H9 (cell line): ENCODE measurements at places on chromosomes 13 and 19. TPM values are rescaled to one million over a fixed set of nuclear protein-coding genes. Genes with fewer than 3 reads are reported as not detected.
A peak's percentile ranks its signal among the peaks of the same experiment; 100 is the strongest.

POU2F2 gene
- 2.8 and 2.9 TPM in 2 replicates for total RNA-seq

ZNF578 gene
- total RNA-seq: 5.1 and 5.3 TPM in 2 replicates

EBPL gene
- 65.9 and 70.1 TPM in 2 replicates for total RNA-seq

CYP2S1 gene
- 159 and 175 TPM in 2 replicates for total RNA-seq

RASL11A gene
- total RNA-seq: 2.0 and 2.7 TPM in 2 replicates

FAAP24 gene
- total RNA-seq: 6.0 and 7.2 TPM in 2 replicates

SLC46A3 gene
- 0.22 and 0.26 TPM in 2 replicates for total RNA-seq

MAST1 gene
- total RNA-seq: 11.8 and 15.1 TPM in 2 replicates

KLK2 gene
- total RNA-seq: not detected in 2 replicates

ELL gene
- 15.5 and 17.0 TPM in 2 replicates for total RNA-seq

VSTM1 gene
- total RNA-seq: 0.48 TPM in 1 of 2 replicates, not detected in the other

IL17D gene
- total RNA-seq: 1.2 and 1.6 TPM in 2 replicates

DNA sequence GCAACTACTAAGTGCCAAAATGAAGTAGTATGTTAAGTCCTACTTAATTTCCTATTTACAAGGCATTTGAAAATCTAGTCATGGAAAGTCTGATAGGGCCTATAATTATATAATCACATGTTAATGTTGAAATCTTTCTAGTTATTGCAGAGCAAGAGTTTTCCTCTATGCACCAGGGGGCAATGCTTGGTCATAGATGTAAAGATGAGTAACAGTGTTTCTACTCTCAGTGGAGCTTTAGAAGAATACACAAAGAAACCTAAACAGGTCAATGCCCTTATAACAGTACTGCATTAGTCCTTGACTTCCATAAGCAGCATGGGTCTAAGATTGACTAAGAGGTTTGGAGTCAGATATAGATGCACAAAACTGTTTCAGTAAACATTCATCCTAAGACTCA lies 218.7 kb downstream of the KCTD12 start:
- no peaks in the 10 kb centered on the region for H3K4me1 ChIP-seq
- H3K36me3 ChIP-seq: no peaks in the 10 kb centered on the region
- no peaks in the 10 kb centered on the region for H3K27me3 ChIP-seq
- no peak overlapping the region for H3K27ac ChIP-seq
- DNase-seq: no peak

- peak overlapping the region; percentile 91 for H3K4me3 ChIP-seq
- DNase-seq: no peak
Observed at GRCh38 chr13:49246850-49247642, 679 bp upstream of the CDADC1 start.

- peaks cover 5% of the 10 kb centered on the region; the same call in 2 of the 3 replicates for H3K36me3 ChIP-seq
- no peak overlapping the region for H3K27ac ChIP-seq
- H3K27me3 ChIP-seq: peaks cover 1% of the 10 kb centered on the region; the same call in 1 of the 2 replicates
- H3K4me3 ChIP-seq: peak overlapping the region; percentile 75
- no peaks in the 10 kb centered on the region; the same call in 1 of the 2 replicates for H3K4me1 ChIP-seq
- DNase-seq: peak; percentile 98
Observed at GRCh38 chr19:7870571-7871436, 3.4 kb downstream of the PRR36 start.

- no peaks in the 10 kb centered on the region for H3K36me3 ChIP-seq
- H3K4me1 ChIP-seq: no peaks in the 10 kb centered on the region
- DNase-seq: no peak
- no peak overlapping the region for H3K27ac ChIP-seq
- no peaks in the 10 kb centered on the region for H3K27me3 ChIP-seq
Observed at GRCh38 chr13:73464758-73465616, 406.2 kb downstream of the KLF5 start.

GRCh38 chr19:5996623-5997320 lies 18.8 kb upstream of the RANBP3 start:
- peaks cover 9% of the 10 kb centered on the region for H3K36me3 ChIP-seq
- no peak overlapping the region for H3K4me3 ChIP-seq
- H3K4me1 ChIP-seq: no peaks in the 10 kb centered on the region
- no peaks in the 10 kb centered on the region for H3K27me3 ChIP-seq

GRCh38 chr13:31121379-31122140 lies 40.1 kb downstream of the HSPH1 start:
- H3K4me1 ChIP-seq: no peaks in the 10 kb centered on the region; the same call in 1 of the 2 replicates
- H3K36me3 ChIP-seq: peaks cover 2% of the 10 kb centered on the region; the same call in 2 of the 3 replicates
- DNase-seq: no peak
- no peak overlapping the region for H3K27ac ChIP-seq
- H3K27me3 ChIP-seq: no peaks in the 10 kb centered on the region
- no peak overlapping the region for H3K4me3 ChIP-seq

GRCh38 chr13:110874508-110874960 lies 40.3 kb downstream of the ANKRD10 start:
- no peak overlapping the region for H3K27ac ChIP-seq
- peaks cover 3% of the 10 kb centered on the region; the same call in 1 of the 2 replicates for H3K4me1 ChIP-seq
- peak; percentile 88 for DNase-seq
- H3K27me3 ChIP-seq: no peaks in the 10 kb centered on the region
- H3K4me3 ChIP-seq: peak overlapping the region; percentile 71; the same call in 2 of the 3 replicates
- no peaks in the 10 kb centered on the region; the same call in 1 of the 2 replicates for H3K36me3 ChIP-seq

- no peak overlapping the region for H3K27ac ChIP-seq
- no peak overlapping the region for H3K4me3 ChIP-seq
- DNase-seq: no peak
Observed at GRCh38 chr13:42753697-42754096, 27.7 kb upstream of the FAM216B start.

DNA sequence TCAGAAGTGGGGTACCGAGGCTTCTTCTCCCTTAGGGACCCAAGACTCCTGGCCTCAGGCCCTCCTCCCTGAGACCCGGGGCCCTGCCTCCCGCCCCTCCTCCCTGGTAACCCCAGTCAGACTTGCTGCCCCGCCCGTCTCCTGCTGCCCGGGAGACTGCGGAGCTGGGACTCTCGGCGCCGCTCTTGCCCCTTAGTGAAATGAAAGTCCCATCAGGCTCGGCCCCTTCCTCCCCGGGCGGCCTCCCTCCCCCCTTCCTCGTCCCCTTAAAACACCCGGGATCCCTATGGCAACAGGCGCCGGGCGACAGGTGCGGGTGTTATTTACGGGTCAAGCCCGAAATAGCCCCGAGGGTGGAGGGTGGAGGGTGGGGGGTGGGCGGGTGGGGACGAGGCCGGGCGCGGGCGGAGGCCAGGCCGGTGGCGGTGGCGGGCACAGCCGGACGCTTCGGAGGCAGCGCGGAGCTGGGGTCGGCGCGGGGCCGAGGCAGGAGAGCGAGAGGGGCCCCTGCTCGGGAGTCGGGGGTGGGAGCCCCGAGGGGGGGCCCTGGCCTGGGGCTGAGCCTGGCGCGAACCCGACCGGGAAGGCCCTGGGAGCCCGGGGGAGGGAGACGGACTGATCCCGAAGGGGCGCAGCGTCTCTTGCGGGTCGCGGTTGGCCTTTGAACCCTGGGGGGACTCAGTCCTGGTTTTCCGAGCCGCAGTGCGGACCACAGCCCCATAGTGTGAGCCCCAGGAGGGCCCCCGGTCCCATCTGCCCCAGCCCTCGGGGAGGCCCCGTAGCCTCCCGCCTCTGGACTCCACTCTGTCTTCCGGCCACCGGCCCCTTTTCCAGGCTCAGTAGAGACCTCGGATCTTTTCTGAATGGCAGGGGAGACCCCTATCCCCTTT lies at the start of gene CACNG6:
Gene CACNG6 (plus strand): TSS at position 414 of the 890 bp plus-strand sequence. CDS start 1,241 bp downstream, outside the sequence.
- no peaks in the 10 kb centered on the region for H3K4me1 ChIP-seq
- H3K4me3 ChIP-seq: peak within 1 kb of the TSS; percentile 64
- H3K36me3 ChIP-seq: no peaks in the 10 kb centered on the region; the same call in 2 of the 3 replicates
- no peak within 1 kb of the TSS for H3K27ac ChIP-seq
- peak; percentile 74 for DNase-seq
- no peaks in the 10 kb centered on the region; the same call in 1 of the 2 replicates for H3K27me3 ChIP-seq

DNA sequence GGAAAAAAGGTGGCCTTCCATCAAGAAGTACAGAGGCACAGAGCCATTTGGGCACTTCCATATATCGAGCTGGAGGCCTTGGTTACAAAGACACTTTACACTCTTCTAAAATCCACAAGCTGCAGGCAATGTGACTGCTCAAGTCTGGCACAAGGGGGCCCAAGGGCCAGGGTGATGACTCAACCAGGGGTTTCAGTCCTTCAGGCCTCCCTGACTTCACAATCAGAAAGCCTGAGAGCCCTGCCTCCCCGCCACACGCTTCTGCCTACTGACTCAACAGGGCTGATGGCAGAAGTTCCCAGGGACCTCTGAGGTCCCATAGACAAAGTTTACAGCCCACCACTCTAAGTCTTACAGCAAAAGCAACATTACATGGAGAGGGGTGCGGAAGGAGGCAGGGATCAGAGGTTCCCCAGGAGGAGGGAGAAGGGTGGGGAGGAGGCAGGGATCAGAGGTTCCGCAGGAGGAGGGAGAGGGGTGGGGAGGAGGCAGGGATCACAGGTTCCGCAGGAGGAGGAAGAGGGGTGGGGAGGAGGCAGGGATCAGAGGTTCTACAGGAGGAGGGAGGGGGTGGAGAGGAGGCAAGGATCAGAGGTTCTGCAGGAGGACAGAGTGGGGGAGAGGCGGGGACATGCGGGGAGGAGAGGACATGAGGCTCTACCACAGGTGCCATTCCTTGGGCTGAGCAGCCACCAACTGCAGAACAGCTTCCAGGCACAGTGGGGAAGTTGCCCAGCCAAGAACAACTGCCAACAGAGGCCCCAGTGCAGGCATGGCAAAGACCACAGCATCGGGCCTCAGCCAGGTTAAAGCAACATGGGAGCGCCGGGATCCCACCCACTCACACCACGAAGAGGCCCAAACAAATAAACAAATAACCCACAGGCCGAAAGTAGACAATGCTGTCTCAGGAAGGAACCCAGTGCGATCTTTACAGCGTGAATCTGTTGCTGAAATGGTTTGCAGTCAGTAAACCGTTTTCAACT lies 52.0 kb downstream of the SLC7A1 start:
- DNase-seq: peak; percentile 47
- peaks cover 12% of the 10 kb centered on the region; the same call in 2 of the 3 replicates for H3K36me3 ChIP-seq
- no peak overlapping the region for H3K4me3 ChIP-seq
- no peaks in the 10 kb centered on the region for H3K27me3 ChIP-seq
- no peak overlapping the region for H3K27ac ChIP-seq
- H3K4me1 ChIP-seq: peaks cover 12% of the 10 kb centered on the region

DNA sequence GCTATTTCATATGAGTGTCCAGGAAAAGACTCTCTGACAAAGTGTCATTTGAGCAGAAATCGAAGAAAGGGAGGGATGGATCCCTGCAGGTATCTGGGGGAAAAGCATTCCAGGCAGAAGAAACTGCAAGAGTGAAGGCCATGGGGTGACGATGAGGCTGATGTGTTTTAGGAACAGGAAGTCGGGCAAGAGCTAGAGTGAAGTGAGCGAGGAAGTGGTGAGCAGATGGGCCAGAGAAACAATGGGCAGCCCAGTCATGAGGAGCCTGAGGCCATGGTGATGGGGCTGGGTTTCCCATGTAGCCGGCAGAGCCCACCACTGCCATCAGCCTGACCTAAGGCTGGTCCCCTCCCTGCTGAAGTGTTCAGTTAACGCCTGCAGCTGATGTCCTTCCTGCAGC lies 150.2 kb downstream of the TNFSF13B start:
- H3K27ac ChIP-seq: no peak overlapping the region
- no peak for DNase-seq
- H3K36me3 ChIP-seq: no peaks in the 10 kb centered on the region

DNA sequence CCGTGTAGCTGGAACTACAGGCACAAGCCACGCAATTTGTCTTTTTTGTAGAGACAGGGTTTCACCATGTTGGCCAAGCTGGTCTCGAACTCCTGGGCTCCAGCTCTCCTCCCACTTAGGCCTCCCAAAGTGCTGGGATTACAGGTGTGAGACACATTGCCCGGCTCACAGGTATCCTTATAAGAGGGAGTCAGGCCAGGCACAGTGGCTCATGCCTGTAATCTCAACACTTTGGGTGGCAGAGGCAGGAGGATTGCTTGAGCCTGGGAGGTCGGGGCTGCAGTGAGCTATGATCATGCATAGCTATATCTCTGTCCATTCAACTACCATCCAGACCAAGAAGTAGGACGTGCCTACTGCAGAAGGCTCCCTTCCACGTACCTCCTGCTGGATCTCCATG lies 10.2 kb upstream of the IGLON5 start:
- H3K27ac ChIP-seq: no peak overlapping the region
- no peaks in the 10 kb centered on the region for H3K36me3 ChIP-seq
- H3K4me3 ChIP-seq: no peak overlapping the region
